ENCODE measurements at places on chromosomes 6 and 20. TPM values are rescaled to one million over a fixed set of nuclear protein-coding genes. Genes with fewer than 3 reads are reported as not detected.

- peak; percentile 40 for DNase-seq
Observed at GRCh38 chr20:51393571-51393970, 148.9 kb downstream of the NFATC2 start.

DNA sequence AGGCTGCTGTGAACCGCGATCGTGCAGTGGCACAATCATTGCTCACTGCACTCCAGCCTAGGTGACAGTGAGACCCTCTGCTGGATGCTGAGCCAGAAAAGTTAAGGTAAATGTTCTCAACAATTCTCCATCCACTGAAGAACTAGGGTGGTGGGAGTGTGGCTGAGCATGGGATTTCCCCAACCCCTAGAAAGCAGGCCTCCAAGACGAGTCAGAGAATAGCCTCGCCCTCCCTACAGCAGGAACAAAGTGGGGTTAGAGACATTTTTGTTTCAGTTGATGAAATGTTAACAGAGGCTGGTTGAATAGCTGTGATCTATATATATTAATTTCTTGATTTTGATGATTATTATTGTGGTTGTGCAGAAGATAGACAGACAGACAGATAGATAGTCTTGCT is 6.1 kb upstream of the ALDH8A1 start:
- no peak for DNase-seq

- DNase-seq, result no peak
Observed at GRCh38 chr6:67880939-67881705, 754.0 kb upstream of the ADGRB3 start.

DNA sequence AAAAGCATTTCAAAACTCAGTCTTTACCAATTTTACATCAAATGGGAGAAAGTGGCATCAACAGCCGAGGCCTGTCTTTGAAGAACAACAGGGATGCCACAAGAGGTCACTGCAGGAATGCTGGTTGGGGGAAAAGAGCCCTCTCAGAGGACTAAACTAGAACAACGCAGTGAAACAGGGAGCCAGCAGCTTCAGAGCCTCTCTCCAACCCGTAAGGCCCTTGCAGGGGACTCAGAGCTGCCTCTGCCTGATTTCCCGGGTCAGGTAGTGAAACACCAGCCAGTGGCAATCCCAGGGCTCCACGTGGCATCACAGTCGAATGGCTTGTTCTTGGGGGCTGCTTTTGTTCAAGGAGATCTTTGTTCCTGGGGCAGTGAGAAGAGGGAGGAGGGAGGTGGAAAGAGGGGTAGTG is 55.0 kb upstream of the KCNK16 start:
- peak; percentile 64 for DNase-seq

DNA sequence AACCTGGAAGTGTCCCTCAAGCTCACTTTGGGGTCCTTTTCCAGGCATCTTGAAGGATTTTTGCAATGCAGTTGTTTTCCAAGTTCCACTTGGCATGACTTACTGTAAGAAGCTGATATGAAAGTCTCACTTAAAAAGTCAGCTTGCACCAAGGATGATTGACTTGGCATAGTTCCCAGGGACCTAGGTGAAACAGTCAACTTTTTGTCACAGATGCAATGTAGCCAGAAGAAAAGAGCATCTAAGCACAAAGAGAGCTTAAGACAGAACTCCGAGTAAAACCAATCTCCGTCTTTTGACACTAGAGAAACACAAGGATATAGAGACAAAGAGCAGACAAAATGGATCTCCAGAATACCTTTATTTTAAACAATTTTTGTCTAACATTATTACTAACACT is 2.6 kb upstream of the ZSCAN12 start:
- no peak for DNase-seq

- no peak for DNase-seq
Observed at GRCh38 chr20:34638039-34638292, 38.9 kb downstream of the PIGU start.

DNA sequence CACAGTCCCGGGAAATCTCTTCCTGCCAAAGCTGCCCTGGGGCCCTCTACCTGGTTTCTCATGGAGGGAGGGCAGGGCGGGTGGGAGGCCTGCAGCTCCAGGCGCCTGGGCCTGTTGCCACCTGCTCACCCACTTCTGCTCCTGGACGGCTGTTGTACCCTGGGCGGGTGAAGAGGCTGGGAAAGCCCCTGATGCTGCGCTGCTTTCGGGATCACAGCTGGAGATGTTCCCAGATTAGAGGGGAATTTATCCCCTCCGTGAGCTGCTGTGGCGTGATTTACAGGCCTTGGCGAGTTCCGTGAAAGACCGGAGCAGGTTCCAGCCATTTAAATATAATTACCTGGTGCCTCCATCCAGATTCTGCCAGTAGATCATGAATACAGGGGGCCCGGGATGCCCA is 12.3 kb upstream of the VSTM2L start:
- no peak for DNase-seq

- DNase-seq, result no peak
Observed at GRCh38 chr6:139756381-139756780, 381.9 kb upstream of the CITED2 start.

- no peak for DNase-seq
Observed at GRCh38 chr6:125584468-125584939, 164.9 kb upstream of the HEY2 start.

DNA sequence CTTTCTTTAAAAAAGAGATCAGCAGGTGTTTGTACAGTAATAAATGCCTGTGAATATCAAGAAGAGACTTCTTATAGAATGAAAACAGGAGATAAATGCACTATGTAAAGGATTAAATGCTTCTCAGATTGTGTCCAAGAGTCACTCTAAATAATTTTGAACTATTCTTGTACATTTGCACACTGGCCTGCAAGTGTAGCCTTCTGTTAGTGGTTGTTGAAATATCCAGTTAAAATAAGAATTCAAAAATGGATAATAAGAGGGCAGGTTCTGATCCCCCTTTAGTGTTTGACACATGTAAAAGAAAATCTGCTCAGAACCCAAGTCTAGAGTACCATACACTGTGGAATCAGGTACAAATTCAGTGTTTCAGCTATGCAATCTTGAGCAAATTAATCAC is 91.9 kb downstream of the BCAS1 start:
- DNase-seq, result no peak

- no peak for DNase-seq
Observed at GRCh38 chr20:8228315-8228714, 96.2 kb downstream of the PLCB1 start.

DNA sequence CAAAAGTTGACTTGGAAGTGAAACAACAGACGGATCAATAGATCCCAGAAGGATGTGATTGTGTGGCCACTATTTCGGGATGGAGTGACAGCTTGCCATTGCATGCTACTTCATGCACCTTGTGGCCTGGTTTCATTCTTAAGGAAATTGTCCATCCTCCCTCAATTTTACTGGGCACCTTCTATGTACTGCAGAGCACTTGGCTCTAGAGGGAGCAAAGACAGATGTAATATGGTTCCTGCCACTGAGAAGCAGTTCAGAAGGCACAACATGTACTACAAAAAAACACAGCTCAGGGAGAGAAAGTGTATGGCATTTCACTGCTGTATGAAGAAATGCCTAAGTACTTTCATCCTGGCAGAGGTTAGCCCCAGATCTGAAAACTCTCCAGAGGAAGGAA is 91.9 kb downstream of the FOXA2 start:
- no peak for DNase-seq

- DNase-seq, result no peak
Observed at GRCh38 chr6:167275436-167275835, 15.7 kb upstream of the UNC93A start.

DNA sequence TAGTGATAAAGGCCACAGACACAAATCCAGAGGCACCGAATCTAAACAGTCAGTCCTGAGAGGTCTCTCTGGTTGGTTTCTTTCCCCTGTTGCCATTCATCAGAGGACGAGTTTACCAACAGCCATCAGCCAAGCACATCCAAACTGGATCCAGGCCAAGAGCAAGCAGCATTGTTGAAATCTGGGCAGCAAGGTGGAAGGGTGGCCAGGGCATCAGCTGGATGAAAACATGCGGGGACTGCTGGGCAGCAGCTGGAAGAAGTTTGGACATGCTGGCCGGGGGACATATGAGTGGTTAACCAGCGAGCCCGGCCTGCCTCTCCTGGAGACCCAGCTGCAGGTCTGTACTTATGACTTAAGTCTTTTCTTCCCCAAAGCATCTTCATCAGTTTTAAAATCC is at the start of gene SMIM28:
Gene SMIM28 (plus strand): TSS at position 62 of the 400 bp plus-strand sequence. CDS start 168 bp downstream, at position 230.
- no peak for DNase-seq

DNA sequence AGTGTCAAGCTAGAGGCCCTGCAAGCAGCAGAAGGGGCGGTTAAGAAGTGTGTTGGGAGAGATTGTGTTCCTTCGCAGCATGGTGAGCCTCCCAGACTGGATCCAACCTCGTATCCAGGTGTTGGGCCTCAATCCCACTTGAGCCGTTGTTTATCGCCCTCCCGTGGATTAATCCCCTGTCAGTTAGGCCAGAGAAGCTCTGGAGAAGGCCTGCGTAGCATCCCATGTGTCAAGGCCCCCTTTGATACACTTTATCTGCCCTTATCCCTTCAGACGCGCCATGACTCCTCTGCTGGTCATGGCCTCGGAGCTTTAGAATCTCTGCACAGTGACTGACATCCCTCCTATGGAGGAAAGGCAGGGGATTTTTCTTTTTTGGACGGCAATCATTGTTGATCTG is 181.0 kb downstream of the ZFP64 start:
- DNase-seq, result no peak

- DNase-seq, result no peak
Observed at GRCh38 chr6:101454106-101454676, 60.7 kb downstream of the GRIK2 start.

- no peak for DNase-seq
Observed at GRCh38 chr20:9989066-9989724, 45.6 kb upstream of the ANKEF1 start.

GRCh38 chr6:14142511-14143223 is 25.1 kb downstream of the CD83 start:
- no peak for DNase-seq

DNA sequence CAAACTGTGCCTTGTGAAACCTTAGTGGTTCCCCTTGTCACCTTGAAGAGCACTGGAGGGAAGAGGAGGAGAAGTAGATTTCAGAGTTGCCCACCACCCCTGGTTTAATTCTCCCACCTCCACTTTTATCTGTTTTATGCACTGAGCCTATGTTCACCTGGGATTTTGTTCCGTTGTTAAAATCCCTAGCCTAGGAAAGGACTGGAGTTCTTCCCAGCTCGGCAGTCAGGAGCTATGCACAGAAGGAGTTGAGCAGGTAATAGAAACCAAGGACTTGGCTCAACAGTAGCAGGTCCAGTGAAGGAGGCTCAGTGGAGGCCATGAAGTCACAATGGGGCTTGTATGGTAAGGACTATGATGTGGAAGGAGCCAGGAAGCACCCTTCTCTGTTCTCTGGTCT is 290.3 kb upstream of the PRND start:
- DNase-seq, result no peak

DNA sequence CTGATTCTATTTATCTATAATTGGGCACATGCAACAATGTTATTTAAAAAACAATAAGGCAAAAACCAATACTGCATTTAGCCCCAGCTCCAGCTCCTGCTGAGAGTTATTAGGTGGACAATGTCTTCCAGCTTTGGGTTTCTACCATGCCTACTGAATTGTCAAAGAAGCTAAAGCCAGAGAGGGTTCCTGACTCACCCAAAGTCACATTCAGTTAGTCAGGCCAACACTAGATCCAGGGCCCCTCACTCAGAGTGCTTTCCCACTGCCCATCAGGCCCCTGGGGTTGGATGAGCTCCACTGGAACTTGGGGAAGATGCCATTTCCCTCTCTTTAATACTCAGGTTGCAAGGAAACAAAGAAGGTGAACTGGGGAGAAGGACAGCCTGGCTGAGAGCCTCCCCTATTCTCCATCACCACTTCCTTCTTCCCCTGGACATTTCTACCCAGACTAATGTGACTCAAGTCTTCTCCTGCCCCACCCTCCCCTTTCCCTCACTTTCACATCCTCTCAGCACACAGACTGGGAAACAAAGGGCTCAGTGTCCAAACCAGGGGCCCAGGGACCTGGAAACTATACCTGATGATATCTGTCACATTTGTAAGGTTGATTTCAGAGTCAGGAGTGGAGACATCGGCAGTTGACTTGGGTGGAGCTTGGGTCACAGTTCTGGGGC is 6.0 kb downstream of the TREM1 start:
- DNase-seq, result no peak

- no peak for DNase-seq
Observed at GRCh38 chr20:53079261-53079691, 107.1 kb downstream of the TSHZ2 start.

DNA sequence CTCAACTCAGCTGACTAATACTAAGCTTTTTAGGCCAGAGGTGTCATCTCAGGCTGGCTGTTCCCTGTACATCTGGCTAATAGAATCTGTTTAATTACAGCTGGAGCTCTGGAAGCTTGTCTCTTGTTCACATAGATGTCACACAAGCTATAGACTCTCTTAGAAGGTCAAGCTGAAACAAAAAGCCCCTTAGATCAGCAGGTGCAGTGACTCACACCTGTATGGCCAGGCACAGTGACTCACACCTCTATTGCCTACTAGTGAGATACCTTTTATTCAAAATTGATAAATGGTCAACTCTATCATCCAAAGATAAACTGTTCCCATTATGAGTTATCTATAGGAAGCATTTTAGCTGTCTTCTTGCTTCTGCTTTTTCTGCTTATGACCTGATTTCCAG is 29.9 kb upstream of the MTHFD1L start:
- no peak for DNase-seq

DNA sequence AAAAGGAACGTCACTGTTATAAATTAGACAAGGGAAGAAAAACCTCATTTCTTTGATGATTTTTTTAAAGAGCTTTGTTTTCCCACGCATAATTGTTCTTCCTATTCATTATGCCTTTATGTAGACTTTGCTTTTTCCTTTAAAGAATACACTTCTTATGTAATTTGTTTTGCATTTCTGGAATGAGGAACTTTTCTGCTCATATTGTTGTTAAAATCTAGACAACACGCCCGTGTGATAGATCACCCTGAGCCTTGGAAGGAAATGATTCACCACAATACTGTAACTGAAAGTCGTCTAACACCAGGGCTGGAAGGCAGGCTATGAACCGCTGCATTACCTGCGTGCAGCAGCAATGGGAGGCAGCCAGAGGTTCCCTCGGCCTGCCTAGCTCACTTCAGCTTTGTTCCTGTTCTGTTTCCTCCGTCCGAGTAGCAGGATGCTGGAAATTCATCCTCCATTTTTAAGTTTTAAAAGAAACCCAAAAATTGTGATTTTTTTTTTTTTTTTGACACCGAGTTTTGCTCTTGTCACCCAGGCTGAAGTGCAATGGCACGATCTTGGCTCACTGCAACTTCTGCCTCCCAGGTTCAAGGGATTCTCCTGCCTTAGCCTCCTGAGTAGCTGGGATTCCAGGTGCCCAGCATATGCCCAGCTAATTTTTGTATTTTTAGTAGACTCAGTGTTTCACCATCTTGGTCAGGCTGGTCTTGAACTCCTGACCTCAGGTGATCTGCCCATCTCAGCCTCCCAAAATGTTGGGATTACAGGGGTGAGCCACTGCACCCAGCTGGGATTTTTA is 49.6 kb upstream of the ZNF217 start:
- DNase-seq, result no peak

The GHRH gene
- total RNA-seq, result not detected

The CYP39A1 gene
- 3.1 TPM for total RNA-seq

The TAGAP gene
- total RNA-seq, result 1.7 TPM

The COL9A1 gene
- not detected for total RNA-seq

The GABRR1 gene
- total RNA-seq, result not detected

The CST7 gene
- 1.2 TPM for total RNA-seq

The PTCHD4 gene
- total RNA-seq, result 3.3 TPM

The SYCP2L gene
- under 0.01 TPM for total RNA-seq

Data from uterus (tissue), 4 donors.